ENCODE measurements at places on chromosomes 4 and X.

- DNase-seq = no peak
Observed at GRCh38 chr4:40281913-40282312, 53.2 kb upstream of the CHRNA9 start.

DNA sequence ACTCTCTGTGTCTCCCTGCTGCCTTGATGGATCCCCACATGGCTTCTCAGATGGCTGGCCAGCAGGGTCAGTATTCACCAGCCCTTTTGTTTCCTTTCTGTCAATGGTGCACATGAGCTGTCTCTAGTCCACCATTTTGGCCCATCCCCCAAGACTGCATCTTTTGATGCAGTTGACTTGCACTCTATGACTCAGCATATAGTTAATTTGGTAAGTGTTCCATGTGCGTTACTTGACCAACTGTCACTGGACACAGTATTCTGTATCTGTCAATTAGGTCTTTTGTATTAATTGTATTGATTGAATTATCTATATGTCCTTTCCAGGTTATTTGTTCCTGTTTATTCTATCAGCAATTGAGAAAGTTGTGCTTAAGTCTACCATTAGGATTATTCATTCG lies 29.2 kb downstream of the PRDM5 start:
- DNase-seq = no peak

DNA sequence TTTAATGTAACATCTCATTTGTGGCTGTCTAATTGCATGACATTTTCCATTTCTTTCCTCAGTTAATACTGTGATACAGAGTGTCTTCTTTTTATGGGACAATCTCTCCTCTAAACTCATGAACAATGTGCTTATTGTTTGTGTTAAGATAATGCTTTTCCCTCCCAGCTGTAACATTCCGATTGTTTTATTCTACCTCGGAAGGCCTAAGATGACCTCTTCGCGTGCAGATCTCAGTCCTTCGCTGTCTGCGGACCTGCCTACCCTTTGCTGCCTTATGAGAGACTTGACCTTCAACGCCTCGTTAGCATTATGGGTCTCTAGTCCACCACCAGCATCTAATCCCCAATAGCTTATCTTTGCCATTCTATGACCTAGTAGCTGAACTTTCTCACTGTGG lies 29.8 kb upstream of the ZFP42 start:
- no peak for DNase-seq

DNA sequence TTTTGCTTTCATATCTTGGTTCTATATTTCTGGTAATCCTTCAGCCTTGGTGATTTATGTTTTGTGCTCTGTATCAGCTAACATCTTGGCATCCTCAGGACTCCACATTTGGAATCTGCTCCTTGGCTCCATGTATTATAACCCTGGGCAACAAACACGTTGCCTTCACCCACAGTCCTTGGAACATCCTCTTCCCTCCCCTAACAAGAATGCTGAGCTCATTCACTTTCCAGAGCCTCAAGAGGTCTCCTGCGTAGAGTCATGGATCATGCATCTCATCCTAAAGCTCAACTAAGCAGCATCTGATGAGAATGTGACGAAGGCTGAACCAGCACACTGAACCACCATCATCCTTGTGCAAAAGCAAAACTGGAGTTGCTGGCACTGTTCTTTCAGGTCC lies 60.5 kb upstream of the C1GALT1C1 start:
- DNase-seq = no peak

DNA sequence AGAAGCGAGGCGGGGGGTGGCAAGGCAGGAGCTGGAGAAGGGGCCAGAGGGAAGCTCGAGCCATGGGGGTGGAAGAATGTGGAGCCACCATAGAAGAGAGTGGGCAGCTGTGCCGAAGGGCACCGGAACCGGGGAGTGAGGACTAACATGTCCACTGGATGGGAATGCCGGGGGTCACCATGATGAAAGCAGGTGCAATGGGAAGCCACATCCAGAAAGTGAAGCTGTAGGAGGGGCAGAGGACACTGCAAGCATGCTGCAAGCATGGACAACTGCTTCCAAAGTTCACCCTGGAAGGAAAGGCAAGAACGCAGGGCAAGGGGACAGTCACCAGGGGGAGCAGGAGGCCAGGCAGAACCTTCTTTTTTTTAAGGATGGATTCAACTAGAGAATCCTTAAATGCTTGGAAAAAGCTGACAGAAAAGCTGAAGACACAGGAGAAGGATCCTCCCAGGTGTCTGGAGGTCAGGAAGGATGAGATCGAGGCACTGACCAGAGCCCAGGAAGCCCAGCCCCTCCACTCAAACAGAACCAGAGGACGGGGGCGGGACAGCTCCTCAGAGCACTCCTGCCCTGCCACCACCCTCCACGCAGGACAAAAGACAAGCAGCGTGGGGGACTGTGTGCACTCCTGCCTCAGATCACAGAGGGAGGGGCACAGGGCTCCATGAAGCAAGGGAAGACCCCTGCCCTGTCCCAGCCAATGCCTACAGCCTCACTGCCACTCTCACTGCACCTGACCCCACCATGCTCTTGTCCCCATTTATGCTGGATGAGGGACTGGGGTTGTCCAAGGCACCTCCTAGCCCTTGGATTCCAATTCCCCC lies 169.2 kb downstream of the AFAP1 start:
- no peak for DNase-seq

Measured in activated T-cell treated with anti-CD3 and anti-CD28 coated beads, Interleukin-2, amount 50 U/mL, for 1 hour (primary cell).